Immature natural killer cell (primary cell): ENCODE measurements at places on chromosomes 12 and 14. TPM values are rescaled to one million over a fixed set of nuclear protein-coding genes. Genes with fewer than 3 reads are reported as not detected.

ABCB9 gene
- polyA plus RNA-seq: 0.44 TPM

FGF6 gene
- polyA plus RNA-seq: not detected

CSAD gene
- 0.85 TPM for polyA plus RNA-seq

DNA sequence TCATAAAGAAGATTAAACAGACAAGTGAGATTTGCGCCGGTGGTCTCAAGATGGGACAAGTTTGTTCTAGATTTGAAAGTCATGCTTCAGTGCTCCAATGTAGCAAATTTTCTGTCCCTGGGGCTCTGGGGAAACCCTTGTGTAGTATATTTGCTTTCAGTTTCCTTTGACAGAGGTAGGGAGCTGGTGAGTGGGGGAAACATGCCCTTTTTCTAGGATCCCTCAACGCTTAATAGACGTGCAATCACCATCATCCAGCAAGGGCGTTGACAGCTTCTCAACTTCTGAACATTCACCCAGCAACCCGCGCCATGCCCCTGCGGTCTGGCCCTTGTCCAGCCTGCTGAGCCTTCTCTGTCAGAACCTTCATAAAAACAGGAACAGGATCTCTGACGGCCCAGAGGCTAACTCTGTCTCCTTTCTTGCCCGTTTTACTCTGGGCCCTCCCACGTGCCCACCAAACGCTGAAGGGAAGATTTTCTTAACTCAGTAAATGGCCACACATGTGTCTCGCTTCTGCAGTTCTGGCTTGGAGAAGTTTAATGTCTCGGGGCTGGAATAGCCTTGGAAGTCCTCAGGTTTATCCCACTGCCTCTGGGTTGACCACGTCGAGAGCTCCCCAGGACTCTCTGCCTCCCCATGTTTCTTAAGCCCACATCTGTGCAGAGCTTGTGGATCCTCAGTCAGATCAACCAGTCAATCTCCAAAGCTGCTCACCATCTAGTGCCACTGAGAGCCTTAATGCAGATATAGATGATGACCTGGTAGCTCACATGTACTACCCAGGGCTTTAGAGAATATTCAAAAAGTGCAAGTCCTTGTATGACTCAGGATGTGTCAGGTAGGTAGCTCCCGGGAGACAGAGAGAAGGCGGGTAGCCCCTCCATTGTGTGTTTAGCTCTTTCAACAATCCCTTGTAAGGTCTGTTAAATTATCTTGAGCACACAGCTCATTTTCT, 58.1 kb upstream of the CCND2 start:
- H3K27me3 ChIP-seq: peaks cover 2% of the 10 kb centered on the region
- H3K4me1 ChIP-seq: peaks cover 22% of the 10 kb centered on the region
- DNase-seq: peak; percentile 35
- H3K4me3 ChIP-seq: peak overlapping the region; percentile 50

GRCh38 chr14:90301122-90301521, 30.6 kb downstream of the NRDE2 start:
- no peak for DNase-seq
- H3K27ac ChIP-seq: peak overlapping the region; percentile 31
- H3K27me3 ChIP-seq: no peaks in the 10 kb centered on the region
- H3K4me3 ChIP-seq: no peak overlapping the region
- peaks cover 11% of the 10 kb centered on the region for H3K4me1 ChIP-seq

DNA sequence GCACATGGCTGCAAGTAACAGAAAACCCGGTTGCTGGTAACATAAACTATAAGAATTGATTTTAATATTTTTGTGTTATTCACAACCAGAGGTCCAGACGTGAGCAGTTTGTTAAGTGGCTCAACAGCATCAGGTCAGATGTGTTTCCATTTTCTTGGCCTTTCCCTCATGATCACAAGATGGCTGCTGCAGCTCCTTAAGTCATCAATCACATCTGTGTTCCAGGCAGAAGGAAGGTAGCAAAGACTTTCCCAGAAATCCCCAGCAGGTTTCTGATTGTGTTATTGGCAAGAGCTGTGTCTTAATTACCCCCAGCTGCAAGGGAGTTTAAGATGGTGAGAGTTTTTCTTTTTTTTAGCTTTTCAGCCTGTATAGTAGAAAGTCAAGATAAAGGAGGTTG, 40.4 kb upstream of the MYL2 start:
- H3K36me3 ChIP-seq: no peaks in the 10 kb centered on the region
- H3K4me3 ChIP-seq: no peak overlapping the region
- peaks cover 9% of the 10 kb centered on the region for H3K27me3 ChIP-seq
- no peaks in the 10 kb centered on the region for H3K4me1 ChIP-seq

- DNase-seq: no peak
- no peaks in the 10 kb centered on the region for H3K4me1 ChIP-seq
- H3K4me3 ChIP-seq: no peak overlapping the region
- no peak overlapping the region for H3K27ac ChIP-seq
Observed at GRCh38 chr14:76343386-76343785, 32.6 kb upstream of the ESRRB start.

DNA sequence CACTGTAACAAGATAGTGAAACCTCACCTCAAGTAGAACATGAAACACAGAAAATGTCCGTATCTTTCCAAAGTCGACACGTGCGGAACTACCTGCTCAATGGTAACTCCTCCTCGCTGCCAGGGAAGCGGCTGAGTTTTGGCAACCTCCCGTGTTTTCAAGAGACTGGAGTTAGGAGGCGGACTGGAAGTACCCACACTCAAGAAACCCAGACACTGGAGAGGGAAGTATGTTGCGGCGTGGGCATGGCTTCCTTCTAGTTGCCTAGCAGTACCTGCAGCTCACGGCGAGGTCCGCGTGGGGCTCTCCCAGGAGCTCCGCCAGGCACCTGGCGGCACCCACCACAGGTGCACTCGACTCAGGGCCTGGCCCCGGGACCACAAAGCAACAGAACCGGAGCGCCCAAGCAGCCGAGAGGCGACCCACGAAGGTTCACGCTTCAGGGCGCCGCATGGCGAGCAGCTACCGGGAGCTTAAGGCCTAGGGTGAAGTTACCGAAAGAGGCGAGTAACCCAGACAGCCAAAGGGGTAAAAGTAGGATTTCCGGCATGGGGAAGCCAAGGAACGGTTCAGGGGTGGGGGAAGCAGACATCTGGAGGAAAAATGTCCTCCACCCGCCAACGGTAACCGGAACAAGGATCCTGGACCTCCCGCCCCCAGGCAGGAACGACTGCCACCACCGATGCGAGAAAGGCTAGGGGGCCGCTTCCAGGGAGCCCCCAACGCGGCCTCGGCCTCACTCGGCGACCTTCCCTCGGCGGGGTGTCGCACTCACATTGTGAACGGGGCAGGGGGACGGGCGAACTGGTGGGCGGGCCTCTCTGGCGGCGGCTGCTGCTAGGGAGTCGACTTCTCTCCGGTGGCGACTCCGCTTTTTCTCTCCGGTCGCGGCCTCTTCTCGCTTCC, 608 bp downstream of the PTGES3 start:
- peak overlapping the region; percentile 98 for H3K4me3 ChIP-seq
- peaks cover 3% of the 10 kb centered on the region for H3K36me3 ChIP-seq
- peaks cover 13% of the 10 kb centered on the region for H3K27me3 ChIP-seq
- H3K27ac ChIP-seq: peak overlapping the region; percentile 99

DNA sequence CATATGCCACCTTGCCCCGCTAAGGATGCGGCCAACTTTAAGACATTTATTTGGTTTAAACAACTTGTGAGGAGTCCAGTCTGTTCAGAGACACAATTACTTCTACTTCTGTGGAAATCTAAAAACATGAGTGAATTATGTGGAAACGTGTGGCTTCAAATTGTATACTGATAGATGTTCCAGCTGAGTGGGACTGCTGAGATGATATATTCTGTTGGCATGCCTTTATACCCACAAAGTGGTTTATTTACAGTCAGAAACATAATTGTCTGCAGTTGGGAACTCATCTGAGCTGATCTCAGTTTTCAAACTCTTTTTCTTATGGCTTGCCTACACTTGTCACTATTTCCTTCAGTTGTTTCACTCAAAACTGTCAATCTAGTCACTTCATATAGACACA, 67.8 kb downstream of the FLRT2 start:
- H3K27ac ChIP-seq: no peak overlapping the region
- H3K4me3 ChIP-seq: no peak overlapping the region
- no peaks in the 10 kb centered on the region for H3K27me3 ChIP-seq
- no peak for DNase-seq

DNA sequence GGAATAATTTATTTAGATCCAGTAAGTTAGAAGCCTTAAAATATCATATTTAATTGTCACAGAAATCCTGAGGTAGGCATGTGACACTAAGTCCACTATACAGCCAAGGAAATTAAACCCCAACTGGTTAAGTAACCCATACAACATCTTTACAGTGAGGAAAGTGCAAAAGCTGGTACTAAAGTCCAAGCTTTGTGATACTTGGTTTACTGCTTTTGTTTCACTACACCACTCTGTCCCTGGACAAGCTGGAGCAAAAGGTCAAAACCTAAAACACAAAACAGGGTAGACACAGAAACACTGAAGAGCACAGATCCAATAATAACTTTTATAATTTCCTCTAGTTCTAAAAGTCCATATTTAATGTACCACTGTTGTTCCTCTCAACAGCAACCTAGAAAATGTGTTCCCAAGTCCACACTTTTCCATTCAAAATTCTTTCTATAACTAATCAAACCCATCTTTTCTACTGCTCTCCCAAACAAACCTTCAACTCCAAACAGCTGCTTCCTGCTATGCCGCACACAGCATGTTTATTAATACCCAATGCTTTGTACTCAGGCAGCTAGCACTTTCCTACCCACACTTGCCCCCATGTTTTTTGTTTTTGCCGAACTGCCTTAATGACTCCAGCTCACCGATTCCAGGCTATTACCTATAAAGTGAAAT, 90.9 kb downstream of the MED13L start:
- no peak for DNase-seq
- peaks cover 66% of the 10 kb centered on the region for H3K4me1 ChIP-seq
- no peaks in the 10 kb centered on the region for H3K36me3 ChIP-seq
- peak overlapping the region; percentile 48 for H3K4me3 ChIP-seq
- H3K27me3 ChIP-seq: no peaks in the 10 kb centered on the region

GRCh38 chr14:46820291-46820690, 168.7 kb upstream of the RPL10L start:
- no peak for DNase-seq
- H3K4me3 ChIP-seq: no peak overlapping the region
- H3K4me1 ChIP-seq: no peaks in the 10 kb centered on the region
- H3K27me3 ChIP-seq: no peaks in the 10 kb centered on the region
- H3K27ac ChIP-seq: no peak overlapping the region
- H3K36me3 ChIP-seq: no peaks in the 10 kb centered on the region

DNA sequence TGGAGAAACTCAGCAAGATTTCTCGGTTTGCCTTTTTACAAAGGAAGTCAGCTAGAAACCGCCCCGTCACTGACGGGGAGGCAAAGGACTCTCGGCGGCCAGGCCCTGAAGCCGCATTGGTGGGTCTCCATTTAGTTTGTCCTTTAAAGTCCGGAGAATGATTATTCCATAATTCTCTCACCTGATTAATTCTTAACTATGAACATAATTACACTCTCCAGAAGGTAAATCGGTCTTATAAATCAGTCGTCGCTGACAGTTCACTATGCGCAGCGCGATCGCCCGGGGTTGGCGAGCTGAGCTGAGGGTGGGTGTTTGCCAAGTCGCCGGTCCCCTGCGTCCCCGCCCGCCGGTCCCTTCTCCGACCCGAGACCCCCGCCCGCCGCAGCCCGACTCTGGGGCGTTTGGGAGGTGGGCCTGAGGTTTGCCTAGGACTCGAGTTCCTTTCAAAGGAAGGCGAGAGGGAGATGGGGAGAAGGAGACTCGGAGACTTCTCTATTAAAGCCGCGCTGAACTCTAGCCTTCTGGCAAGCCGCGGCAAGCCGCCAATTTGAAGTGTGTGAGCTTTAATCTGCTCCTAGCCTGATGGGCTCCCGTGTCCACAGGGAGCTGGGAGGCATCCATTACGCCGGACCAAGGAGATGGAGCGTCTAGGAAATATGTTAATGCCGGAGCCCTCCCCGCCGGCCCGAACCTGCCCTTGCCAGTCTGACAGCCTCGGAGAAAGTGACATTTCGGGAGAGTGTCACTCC, 392.9 kb downstream of the NOVA1 start:
- no peak overlapping the region for H3K27ac ChIP-seq
- DNase-seq: no peak
- no peaks in the 10 kb centered on the region for H3K4me1 ChIP-seq
- no peaks in the 10 kb centered on the region for H3K36me3 ChIP-seq
- peaks cover 2% of the 10 kb centered on the region for H3K27me3 ChIP-seq

DNA sequence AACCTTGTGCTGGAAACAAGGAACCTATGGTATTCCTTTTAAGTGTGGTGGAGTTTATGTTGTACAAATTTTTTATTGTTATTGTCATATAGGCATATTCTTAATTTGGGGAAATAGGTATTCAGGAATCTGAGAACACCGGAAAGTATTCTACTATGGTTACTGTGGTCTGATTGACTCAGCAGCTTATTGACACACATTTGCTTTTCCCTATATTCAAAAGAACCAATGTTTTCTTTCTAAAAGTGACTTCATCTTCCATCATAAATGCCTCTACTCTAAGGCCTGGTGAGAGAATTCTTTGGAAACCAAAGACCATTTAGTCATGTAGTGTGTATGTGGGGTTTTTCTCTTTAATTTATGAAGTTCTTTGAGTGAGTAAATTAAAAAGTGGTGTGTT, 474.8 kb downstream of the TMTC2 start:
- DNase-seq: no peak
- H3K27me3 ChIP-seq: no peaks in the 10 kb centered on the region
- H3K27ac ChIP-seq: no peak overlapping the region
- H3K36me3 ChIP-seq: no peaks in the 10 kb centered on the region
- no peak overlapping the region for H3K4me3 ChIP-seq
- H3K4me1 ChIP-seq: no peaks in the 10 kb centered on the region

GRCh38 chr14:36757734-36758601, 96.3 kb downstream of the PAX9 start:
- H3K4me1 ChIP-seq: no peaks in the 10 kb centered on the region
- no peaks in the 10 kb centered on the region for H3K27me3 ChIP-seq
- no peak overlapping the region for H3K4me3 ChIP-seq
- no peaks in the 10 kb centered on the region for H3K36me3 ChIP-seq
- DNase-seq: no peak
- no peak overlapping the region for H3K27ac ChIP-seq

DNA sequence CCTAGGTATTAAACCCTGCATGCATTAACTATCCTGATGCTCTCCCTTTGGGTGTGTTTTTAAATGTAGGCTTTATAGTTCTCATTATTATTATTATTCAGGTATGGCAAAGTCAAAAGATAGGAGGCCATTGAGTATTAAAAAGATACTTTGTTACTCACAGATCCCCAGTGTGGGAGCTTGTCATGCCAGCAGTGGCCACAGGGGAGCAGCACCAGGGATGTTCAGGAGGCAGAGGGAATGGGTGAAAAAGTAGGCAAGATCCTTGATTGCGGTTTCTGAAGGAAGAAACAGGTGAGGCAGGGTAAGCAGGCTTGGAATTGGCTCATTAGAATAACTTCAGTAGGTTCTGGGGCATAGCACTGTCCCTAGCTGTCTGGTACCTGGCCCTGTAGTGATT, 382.2 kb downstream of the MED13L start:
- no peak overlapping the region for H3K4me3 ChIP-seq
- no peaks in the 10 kb centered on the region for H3K36me3 ChIP-seq
- DNase-seq: no peak

DNA sequence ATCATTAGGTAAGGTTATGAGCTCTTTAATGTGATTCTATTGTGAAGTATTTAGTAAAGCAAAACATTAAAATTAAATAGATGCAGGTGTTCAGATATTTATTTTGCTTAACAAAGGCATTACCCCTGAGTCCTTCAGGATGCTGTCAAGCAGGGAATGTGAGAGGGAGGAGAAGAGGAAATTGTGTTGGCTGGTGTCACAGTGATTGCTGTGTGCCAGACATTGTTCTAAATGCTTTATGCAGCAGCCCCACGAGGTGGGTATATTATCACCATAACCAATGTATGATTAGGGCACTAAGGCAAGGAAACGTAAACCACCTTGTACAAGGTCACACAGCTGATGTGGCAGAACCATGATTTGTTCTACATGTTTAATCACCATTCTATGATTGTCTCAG, 80.1 kb downstream of the STAB2 start:
- H3K4me1 ChIP-seq: no peaks in the 10 kb centered on the region
- H3K4me3 ChIP-seq: no peak overlapping the region
- DNase-seq: no peak
- H3K27ac ChIP-seq: no peak overlapping the region
- no peaks in the 10 kb centered on the region for H3K36me3 ChIP-seq
